Large intestine (tissue), 12 donors: ENCODE measurements at places on chromosomes 2 and 18.
A peak's percentile ranks its signal among the peaks of the same experiment; 100 is the strongest.

GRCh38 chr18:46262856-46263255, 158.7 kb downstream of the HAUS1 start:
- no peak for DNase-seq

- no peak for DNase-seq
Measured at GRCh38 chr2:80244905-80245584, 59.5 kb downstream of the LRRTM1 start.

- no peak for DNase-seq
Measured at GRCh38 chr2:67936969-67937368, 125.8 kb downstream of the C1D start.

- DNase-seq = peak; percentile 19
Measured at GRCh38 chr2:17878281-17879136, at the start of gene KCNS3. KCNS3 (plus strand) TSS chr2:17878667; CDS start chr2:17931009, 52,342 bp downstream.

DNA sequence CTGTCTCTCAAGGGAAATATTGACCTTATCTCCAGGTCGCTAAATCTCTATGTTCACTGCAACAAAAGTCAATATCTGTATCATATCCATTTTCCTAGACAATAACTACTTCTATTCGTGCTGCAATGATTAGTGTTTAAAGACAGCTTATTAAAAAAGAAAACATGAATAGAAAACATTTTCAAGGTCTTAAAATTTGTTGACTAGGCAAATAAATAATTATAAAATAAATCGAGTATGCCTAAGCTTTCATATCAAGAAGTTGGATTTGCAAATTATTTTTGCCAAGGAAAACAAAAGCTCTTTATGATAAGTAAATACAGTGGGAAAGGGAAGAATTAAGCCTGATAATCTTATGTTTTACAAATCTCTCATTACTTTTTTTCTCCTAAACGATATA, 428.5 kb downstream of the NUP35 start:
- DNase-seq = no peak

GRCh38 chr2:17557596-17557995, 17.1 kb downstream of the VSNL1 start:
- no peak for DNase-seq

DNA sequence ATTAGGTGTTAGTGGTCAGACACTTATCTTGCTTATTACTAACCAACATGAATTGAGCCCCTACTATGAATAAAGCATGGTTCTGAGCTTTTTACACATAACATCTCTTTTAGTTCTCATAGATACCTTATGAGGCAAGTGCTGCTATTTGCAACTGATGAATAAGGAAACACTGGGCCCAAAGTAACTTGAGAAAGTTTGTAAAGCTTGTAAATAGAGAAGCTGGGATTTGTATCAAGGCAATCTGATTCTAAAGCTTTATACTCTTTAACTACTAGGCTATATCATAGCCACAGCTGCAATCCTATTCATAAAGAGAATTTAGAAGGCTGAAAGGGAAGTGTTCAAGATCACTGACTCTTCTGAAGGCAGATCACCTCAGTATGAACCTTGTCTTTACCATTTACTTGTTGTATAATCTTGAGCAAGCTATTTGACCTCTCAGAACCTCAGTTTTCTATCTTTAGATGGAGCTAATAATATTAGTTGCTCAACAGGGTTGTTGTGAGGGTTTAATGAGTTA, 60.4 kb downstream of the ABCB11 start:
- DNase-seq = no peak

DNA sequence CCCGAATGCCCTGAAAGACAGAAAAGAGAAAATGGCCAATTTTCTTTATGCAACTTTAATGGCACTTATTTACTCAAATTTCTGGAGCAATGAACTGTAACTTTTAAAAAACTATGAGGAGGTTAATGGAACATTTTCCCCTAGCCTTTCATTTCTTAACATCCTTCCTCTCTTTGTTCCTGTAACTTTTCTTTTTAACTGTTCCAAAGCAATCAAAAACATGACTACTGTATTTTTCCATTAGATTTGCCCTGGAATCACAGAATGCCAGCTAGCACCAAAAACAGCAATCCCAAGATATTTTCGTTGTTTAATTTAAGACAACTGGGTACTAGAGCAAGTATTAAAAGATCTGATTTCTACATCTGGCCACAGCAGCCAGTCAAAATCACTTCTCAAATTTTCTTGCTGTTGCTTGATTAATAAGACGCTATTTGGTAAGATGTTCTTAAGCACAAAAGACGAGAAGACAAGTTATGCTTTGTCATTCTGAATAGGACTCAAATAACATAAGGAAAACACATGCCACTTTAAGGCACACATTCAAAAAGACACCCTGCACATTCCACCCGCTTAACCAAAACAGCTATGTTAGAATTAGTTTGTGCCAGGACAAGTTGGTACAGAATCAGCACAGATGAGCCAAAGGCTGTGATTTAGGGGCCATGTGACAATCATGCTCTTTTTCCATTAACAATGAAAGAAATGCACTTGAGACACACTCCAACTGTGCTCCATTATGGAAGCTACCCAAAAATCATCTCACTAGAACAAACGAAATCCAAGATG, 3.6 kb downstream of the STARD7 start:
- no peak for DNase-seq

DNA sequence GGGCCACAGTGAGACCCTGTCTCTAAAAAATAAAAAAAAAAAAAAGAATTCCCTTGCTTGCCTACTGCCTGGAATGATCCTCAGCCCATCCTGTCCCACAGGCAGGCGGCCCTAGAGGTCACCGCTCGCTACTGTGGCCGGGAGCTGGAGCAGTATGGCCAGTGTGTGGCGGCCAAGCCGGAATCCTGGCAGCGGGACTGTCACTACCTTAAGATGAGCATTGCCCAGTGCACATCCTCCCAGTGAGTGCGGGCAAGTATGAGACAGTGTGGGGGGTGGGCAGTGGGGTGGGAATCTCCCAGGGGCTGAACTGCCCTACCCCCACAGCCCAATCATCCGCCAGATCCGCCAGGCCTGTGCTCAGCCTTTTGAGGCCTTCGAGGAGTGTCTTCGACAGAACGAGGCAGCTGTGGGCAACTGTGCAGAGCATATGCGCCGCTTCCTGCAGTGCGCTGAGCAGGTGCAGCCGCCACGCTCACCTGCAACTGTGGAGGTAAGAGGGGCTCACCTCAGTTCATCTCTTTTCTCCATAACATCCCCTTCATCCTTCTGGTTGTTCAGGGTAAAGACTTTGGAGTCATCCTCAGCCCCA, 1.6 kb downstream of the CHCHD5 start:
- DNase-seq = no peak

- DNase-seq = no peak
Measured at GRCh38 chr2:145194673-145195072, 674.8 kb upstream of the ZEB2 start.

- DNase-seq = no peak
Measured at GRCh38 chr2:7609974-7610373, 692.8 kb downstream of the RNF144A start.

- DNase-seq = no peak
Measured at GRCh38 chr2:237219826-237220225, 134.1 kb downstream of the COPS8 start.

- no peak for DNase-seq
Measured at GRCh38 chr2:96315400-96316071, 9.6 kb upstream of the ITPRIPL1 start.

GRCh38 chr2:43402452-43402937, 176.1 kb upstream of the ZFP36L2 start:
- no peak for DNase-seq

DNA sequence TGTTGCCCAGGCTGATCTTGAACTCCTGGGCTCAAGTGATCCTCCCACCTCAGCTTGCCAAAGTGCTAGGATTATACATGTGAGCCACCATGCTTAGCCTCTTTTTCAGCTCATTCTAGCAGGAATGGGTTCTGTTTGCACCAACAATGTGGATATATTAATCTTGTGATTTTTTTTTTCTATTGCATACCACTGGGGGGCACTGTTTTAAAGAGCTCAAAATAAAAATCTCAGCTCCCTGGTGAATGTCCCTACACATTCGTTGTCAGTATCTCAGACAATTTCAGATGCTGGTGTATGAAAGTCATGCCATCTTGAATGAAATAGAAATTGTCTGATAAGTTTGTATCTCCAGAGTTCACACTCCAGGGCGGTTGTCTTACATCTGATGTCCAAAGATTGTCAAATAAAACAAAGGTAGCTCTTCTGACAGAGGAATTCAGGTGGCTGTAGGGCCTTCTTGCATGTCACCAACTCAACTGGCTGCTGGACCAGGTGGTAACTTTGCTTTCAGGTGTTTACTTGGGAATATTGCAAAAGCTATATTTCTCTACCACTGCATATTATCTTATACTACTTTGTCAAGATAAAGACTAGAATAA, 3.1 kb upstream of the MATN3 start:
- DNase-seq = peak; percentile 16

DNA sequence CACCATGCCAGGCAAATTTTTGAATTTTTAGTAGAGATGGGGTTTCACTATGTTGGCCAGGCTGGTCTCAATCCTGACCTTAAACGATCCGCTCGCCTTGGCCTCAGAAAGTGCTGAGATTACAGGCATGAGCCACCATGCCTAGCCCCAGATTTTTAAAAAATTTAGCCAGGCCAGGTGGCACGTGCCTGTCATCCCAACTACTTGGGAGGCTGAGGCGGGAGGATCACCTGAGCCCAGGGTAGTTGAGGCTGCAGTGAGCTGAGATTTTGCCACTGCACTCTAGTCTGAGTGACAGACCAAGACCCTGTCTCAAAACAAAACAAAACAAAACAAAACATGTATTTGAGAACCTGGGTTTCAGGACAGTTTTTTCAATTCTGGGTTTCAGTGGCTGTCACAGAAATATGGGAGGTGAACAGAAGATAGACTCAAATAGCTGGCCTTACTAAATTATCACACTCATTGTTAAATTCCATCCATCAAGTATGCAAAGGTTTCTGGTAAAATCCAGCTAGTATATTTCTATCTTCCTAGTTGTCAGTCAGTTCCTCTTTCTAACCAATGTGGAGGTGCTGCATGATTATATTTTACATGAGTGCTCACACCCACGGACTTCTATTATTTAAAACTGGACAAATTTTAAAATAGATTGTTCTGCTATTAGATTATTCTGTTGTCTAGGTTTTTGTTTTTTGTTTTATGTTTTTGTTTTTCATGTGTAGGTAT, 5.4 kb downstream of the ALPG start:
- no peak for DNase-seq

DNA sequence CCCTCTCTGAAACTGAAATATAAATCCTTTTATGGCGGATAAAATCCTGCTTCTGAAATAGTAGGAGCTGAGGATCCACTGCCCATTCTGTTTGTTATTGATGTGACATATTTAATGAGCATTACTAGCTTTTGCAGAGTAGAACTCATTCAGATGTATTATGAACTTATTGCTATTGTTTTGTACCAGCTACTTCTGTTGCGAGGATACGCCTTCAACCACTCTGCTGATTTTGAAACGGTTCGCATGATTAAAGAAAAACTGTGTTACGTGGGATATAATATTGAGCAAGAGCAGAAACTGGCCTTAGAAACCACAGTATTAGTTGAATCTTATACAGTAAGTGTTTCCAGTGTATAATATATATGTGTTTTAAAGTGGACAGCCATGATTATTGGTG, 27.7 kb downstream of the ACTR2 start:
- DNase-seq = no peak

DNA sequence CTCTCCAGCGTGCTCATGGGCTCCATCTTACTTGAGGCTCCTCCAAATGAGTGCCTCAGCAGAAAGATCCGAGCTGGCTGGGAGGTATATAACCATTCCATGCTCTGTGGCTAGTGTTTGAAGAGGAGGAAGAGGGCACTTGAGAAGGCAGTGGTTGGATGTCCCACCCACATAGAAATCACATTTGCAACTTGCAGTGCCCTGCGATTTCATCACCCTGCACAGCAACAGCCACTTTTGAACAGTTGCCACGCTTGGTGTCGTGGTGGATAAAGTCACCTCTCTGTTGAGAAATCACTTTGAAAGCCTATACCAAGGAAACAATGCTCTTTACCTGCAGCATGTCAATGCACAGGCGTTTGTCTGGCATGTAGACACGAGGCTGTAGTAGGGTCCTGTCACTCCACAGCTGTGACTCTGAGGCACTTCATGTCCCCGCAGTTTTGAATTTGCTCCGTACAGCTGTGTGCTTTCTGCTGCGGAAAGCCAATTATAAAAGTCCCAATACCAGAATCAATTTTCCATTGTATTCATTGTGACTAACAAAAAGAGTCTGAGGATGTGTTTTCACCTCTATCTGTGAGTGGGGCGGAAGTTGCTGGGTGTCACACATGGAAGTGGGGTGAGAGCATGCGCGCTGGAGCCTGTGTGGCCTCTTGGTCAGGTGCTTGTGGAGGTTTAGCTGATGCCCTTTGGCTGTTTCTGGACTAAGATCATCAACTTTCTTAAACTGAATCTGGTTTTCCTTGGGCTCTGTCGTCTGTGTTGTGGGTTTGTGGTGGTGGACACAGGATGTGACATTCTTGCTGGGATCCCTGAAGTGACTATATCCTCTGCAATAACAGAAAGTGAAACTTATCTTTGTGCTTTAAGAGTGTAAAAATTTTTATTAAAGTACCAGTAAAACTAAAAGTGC, 2.8 kb downstream of the CNDP2 start:
- DNase-seq = no peak

GRCh38 chr18:11136241-11136640, 13.1 kb downstream of the PIEZO2 start:
- no peak for DNase-seq

DNA sequence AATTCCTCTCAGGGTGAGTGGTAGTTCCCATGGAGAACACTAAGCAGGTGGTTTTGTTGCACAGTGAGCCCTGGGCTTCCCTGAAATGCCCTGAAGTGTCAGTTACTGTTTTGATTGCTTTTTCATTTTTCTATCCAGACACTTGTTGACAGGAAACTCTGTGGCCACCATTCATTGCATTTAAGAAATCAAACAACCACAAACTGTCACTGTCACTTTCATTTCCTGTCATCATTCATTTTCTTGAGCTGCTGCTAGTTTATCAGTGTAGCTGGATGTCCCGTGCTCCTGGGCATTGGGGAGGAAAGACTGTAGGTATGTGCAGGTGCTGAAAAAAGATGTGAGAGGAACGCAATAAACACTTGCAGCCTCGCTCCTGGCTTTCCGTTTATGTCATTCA, 891.6 kb upstream of the ZEB2 start:
- DNase-seq = peak; percentile 9

- no peak for DNase-seq
Measured at GRCh38 chr18:22956226-22956625, 23.1 kb downstream of the RBBP8 start.

DNA sequence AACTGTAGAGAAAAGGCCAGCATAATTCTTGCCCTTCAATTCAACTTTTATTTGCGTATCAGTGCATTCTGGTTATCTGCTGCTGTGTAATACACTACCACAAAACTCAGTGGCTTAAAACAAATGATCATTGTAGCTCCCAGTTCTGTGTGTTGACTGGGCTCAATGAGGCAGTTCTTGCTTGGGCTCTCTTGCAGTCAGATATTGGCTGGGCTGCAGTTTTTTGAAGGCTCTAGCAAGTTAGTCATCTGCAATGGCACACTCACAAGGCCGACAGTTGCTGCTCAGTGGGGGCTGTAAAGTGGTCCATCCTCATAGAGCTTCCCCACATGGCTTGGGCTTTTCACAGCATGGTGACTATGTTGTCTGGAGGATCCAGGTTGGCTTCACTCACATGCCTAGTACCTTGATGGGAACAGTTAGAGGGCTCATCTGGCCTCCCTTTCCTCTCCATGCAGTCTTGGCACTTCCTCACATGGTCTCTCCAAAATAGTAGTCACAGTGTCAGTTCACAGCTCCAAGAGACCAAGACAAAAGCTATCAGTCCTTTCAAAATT, 110.6 kb upstream of the TNP1 start:
- no peak for DNase-seq

- no peak for DNase-seq
Measured at GRCh38 chr2:189153619-189154018, 25.9 kb downstream of the COL5A2 start.

- no peak for DNase-seq
Measured at GRCh38 chr2:207055257-207055656, 110.5 kb downstream of the KLF7 start.

- no peak for DNase-seq
Measured at GRCh38 chr2:174846218-174846617, 81.9 kb upstream of the CHRNA1 start.
